C1 segment of cervical spinal cord (tissue), 14 donors: ENCODE measurements at places on chromosomes 7 and 10.

- peak; percentile 85 for DNase-seq
Observed at GRCh38 chr10:102645388-102645740, 1.1 kb downstream of the TRIM8 start.

- DNase-seq = no peak
Observed at GRCh38 chr7:37923996-37924395, 3.6 kb downstream of the EPDR1 start.

GRCh38 chr10:98309366-98310355, 41.7 kb upstream of the LOXL4 start:
- DNase-seq = peak; percentile 52

- no peak for DNase-seq
Observed at GRCh38 chr7:134856091-134856490, 76.7 kb downstream of the CALD1 start.

DNA sequence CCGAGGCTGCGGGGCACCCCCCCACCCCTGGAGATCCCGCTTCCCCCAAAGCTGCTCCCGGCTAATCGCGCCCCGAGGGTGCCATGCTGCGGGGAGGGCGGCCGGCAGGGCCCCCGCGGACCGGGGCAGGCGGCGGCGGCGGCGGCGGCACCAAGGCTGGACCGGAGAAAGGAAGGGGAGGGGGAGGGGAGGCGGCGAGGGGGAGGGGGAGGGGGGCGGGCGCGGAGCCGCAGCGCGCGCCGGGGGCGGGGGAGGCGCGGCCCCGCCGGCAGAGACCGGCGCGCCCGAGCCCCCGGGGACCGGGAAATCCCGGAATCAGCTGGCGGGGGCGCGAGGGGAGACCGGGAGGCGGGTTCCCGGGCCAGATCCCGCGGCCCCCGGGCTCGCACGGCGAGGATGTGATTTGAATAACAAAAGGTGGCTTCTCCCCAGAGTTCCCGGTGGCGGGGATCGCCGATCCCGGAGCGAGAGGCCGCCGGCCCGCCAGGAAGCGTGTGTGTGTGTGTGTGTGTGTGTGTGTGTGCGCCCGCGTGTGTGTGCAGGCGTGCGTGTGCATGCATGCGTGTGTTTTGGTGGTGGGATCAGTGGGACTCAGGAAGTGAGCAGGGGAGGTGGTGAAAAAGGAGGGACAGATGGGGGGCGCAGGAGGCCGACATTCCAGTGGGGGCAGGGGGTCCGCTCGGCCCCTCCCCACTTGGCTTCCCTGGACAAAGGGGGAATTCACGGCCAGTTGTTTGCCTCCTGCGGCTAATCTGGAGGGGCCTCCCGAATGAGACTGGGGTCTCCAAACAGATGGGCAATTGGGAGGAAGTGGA, 99.5 kb downstream of the HIP1 start:
- peak; percentile 70 for DNase-seq

DNA sequence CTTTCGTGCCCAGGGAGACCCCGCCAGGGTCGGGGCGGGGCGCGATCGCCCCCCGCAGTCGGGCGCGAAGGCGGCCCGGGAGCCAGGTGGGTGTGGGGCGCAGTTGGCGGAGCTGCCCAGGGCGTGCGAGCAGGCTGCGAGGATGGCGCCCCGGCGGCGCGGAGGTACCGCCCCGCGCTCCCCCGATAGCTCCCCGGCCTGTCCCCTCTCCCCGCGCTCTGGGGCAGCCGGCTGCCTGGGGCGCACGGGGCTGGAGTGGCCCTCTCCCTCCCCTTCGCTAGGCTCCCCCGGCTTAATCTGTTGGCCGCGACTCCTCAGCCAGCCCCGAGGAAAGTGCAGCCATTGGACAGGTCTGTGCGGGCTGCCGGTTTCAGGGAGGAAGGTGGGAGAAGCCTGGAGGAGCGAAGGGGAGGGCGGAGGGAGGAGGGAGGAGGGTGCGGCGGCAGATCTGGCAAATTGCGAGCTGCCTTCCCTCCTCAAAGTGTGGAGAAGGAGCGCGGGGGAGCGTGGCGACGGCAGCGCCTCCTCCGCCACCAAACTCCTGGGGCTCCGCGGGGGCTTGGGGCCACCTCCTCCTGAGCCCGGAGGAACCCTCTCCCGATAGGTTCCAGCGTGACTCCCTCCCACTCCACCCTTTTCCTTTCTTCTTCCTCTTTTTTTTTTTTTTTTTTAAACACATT, 361 bp upstream of the PLXDC2 start:
- peak; percentile 72 for DNase-seq

DNA sequence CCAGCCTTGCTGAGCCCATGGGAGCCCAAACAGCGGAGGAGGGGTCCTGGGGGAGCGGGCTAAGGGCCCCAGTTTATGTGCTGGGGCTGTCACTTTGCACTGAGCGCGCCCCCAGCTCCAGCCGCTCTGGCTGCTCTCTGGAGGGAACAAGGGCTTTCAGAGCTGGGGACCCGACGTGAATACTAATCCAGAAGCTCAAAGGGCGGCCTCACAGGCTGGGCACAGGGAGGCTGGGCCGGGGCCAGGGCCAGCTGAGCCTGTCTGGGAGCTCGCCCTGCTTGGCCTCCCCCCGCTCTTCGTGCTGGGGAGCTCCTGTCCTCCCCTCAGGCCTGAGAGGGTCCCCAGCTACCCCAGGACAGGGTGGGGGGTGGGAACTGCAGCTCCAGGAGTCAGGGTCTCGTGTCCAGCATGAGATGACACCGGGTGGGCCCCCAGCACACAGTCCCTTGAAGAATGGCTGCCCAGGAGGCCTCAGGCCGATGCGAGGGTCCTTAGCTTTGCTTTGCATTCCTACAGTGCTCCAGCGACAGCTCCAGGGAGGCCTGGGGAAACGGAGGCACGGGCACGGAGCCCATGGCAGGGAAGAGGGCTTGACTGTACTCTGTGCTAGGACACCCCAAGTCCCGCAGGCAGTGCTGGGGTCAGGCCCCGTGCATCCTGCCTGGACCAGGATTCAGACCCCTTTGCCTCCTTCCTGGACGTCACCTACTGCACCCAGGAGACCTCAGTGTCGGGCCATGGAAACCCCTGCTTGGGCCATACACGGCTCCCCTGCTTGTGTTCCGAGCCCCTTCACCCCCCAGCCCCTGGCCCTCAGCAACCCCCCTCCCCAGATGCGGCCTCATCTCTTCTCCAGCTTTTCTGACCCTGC, 5.8 kb upstream of the AMZ1 start:
- peak; percentile 87 for DNase-seq

GRCh38 chr7:74043523-74043951, 15.6 kb downstream of the ELN start:
- no peak for DNase-seq

GRCh38 chr10:61994405-61995219, 93.1 kb downstream of the ARID5B start:
- DNase-seq = no peak

GRCh38 chr7:159078911-159079270, 65.8 kb downstream of the VIPR2 start:
- DNase-seq = no peak

DNA sequence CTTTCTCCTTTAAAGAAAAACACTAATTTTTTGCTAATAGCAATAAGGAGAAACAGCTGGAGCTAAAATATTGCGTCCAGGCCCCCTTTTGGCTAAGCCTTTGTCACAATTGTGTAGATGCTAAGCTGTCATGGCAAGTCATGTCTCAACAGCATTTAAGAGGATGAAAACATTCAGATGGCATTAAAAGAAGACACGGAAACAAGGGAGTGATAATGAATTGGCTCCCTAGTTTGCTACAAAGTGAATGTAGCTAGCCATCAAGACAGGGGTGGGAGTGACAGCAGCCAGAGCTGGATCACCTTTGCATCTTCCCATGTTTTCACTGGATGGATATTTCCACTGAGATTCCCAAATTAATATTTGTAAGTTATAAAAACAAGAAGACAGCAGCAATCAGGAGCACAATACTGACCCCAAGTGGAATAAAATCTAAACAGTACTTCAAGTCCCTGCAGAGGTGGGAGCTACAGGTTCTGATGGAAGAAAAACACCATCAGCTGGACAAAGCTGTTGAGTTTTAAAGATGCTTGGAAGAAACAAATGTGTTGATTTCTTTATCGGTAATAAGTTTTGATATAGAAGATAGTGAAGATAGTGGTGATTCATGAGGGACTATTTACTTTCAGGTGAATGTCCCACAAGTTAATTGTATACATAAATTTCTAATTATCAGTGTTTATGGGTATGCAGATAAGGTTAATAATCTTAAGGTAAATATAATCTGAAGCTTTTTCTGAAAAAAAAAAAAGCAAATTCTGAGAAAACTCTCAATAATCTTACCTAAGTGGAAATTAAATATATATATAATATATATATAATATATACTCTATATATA, 129.4 kb downstream of the SLC16A9 start:
- no peak for DNase-seq

DNA sequence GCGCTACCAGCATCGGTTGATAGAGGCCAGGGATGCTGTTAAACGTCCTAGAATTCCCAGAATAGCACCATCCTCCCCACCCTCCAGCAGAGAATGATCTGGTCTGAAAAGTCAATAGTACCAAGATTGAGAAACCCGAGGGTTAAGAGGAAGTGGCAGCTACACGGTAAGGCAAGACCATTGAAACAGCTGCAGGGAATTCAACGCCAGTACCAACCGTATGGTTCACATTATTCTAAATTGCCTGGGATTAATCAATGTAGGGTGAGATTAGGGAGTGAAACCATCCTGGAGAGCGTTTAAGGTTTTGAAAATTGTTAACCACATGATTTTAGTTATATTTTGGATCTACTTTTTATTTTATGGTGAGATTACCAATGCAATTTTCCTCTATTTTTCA, 352.2 kb downstream of the PRPF18 start:
- DNase-seq = no peak

DNA sequence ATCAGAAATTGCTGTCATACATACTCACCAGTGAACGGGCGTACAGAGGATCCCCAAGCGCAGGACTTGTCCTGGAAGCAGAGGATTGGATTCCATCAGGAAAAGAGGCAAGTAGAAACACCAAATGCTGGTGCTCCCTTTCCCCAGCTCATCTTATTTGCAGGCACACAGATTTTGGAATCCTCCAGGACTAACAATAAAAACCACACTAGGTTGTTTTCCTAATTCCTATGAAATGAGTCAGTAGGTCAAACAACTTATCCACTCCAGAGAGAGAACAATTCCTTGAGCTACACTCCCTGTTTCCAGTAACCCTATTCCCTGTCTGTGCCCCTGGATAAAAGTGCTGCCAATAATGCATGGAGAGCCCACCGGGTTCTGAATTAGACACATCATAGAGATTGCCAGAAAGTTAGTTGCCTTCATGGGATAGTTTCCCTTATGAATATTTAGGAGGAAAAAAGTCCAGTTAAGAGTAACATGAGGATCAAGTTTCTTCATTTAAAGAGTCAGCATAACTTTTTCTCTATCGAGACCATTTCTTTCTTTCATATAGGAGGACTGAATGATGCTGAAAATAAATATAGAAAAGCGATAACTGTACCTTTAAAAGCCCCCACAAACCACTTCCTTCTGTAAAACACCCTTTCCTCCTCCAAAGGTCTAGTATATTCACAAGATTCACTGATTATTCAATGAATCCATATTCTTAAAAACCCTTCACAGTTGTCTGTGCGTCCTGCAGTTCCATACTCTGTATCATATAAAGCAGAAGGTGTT, 178.3 kb upstream of the KLF14 start:
- DNase-seq = no peak

- DNase-seq = no peak
Observed at GRCh38 chr10:22339761-22340328, 5.5 kb upstream of the SPAG6 start.

- no peak for DNase-seq
Observed at GRCh38 chr10:74799721-74800221, 26.6 kb upstream of the KAT6B start.

DNA sequence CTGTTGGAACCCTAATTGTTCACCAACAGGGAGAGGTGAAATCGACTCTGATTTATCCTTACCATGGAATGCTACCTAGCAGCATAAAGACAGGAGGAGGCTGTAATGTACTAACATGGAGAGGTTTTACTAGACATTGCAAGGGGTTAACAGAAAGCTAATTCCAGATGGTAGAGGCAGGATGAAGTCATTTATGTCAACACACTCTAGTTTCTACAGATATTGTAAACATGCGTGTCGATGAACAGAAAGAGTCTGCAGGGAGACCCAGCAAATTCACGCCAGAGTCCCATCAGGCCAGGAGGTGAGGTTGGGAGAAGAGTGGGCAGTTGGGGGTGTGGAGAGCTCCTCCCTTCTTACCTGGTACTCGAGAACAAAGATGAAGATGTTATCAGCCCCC, 7.0 kb downstream of the NPC1L1 start:
- no peak for DNase-seq

DNA sequence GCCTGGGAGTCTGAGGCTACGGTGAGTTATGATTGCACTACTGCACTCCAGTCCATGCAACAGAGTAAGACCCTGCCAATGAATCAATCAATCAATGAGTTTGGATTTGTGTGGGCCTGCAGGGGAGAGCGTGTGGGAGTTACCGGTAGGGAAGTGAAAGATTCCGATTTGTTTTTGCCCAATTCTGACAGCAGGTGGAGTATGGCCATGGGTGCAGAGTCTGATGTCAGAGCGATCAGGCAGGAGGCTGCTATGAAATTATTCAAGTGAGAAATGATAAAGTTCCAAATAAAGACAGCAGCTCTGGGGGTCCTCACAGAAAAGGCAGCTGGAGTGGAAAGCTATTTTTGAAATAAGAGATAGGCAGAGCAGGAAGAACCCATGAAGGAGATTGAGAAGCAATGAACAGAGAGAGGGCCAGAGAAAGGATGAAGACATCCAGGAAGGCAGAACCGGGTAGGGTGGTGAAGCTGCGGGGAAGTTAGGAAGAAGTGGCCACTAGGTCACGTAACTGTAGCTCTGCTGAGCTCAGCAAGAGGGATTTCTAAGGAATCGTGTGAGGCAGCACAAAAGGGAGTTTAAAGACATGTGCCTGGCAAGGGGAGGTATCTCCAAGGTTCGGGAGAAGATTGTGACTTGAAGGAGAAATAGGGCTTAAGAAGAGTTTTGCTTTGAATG, 93.7 kb upstream of the NMT2 start:
- peak; percentile 32 for DNase-seq

DNA sequence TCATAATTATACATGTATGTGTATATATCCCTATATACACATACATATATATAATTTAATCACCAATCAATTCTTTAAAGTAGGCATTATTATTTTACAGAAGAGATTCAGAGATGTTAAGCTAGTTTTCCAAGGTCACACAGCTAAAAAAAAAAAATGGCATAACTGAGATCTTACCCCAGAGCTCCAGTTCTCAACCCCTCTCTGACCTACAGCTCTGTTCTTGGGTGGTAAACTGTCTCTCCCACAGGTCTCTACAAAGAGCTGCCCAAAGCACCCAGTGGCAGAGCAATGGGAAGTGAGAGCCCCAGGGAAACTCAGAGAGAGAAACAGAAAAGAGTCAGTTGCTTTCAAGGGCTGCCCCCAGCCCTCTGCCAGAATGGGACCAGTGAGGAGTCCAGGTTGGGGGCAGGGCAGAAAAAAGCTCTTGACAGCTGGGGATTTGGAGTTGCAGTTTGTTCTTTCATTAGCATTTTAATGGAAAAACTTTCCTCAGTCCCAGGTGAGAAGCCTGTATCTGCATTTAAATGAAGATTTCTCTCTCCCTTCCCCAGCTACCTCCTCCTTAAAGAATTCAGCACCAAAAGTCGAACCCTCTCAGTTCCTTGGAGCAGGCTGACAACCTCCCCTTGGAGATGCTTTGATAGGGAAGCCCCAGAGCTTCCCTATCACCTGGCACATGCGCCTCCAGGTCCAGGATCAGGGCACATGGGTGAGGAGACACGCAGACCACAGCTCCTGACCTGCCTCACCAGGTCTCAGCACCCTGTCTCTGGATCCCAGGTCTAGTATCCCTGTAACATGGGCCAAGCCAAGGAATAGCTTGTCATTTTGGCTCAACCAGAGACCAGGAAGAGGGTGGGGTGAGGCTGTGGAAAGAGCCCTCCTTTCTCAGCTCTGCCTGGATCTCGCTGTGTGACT, 388.1 kb downstream of the PLXNA4 start:
- DNase-seq = no peak

- DNase-seq = no peak
Observed at GRCh38 chr7:120164-120991, 72.0 kb upstream of the FAM20C start.
